ENCODE measurements at places on chromosomes 11 and 22.

DNA sequence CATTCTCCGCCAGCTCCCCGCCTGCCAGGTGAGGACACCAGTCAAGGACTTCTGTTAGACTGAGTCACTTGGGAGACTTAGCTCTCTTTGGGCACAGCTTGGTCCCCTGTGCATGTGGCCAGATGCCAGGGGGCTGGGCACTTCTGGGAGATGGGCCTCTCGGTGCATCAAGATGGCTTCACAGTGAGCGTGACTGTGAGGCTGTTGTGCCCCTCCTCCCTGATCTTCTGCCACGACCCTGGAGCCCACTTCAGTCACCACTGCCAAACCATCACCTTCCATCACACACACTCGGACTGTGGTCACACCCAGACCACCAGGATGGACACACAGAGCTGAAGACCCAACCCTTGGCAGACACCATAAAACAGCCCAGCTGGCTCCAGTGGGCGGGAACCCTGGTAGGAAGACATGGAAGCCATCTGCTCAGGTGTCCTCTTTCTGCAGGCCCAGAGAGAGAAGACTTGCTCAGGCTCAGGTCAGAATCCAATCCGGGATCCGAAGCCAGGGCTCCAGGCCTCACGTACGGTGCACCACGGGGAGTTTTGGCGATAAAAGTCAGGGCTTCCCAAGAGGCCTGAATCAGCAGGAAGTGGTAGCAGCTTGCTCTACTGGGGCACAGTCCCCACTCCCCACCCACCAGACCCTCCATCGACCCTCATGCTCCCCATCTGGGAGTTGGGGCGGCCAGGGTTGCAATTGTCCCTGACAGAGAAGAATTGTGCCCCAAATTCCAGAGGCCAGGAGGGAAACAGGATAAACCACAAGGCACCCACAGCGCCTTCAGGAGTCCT, 29.8 kb upstream of the CD5 start:
- no peak for DNase-seq

DNA sequence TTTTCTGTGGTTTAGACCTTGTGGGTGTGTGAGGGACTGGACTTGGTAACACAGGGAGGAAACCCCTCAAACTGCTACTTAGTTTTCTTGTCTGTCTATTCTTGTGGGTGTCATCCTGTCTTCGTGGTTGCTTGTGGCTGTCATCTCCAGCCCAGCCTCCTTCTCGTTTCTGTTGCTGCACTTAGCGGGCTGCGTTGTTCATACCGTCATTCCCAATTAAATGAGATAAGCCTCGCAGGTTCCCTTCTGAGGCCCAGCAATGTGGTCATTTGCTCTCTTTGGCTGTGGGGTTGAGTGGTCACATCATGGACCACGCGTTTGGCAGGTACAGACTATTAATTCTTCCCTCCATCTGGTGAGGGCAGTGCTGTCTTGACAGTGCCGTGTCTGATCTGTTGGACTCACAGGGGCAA, 18.8 kb downstream of the PANX1 start:
- no peak for DNase-seq

DNA sequence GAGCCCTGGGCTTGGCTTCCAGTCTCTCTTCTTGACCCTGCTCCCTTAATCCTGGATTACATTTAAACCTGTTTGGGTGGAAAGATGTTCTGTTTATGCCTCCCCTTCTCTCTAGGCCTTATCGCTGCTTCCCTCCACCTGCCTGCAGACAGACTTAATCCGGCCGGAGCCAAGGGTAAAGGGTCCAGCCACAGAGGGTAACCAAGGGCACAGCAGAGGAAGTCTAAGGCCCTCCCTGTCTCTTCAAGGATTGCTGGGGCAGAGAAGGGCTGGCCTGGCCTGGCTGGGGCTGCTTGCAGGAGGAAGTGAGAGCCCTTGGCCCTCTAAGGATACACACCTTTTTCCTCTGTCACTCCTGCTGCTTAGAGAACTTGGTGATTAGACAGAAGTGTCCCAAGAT, 2.1 kb downstream of the GAL3ST3 start:
- no peak for DNase-seq

DNA sequence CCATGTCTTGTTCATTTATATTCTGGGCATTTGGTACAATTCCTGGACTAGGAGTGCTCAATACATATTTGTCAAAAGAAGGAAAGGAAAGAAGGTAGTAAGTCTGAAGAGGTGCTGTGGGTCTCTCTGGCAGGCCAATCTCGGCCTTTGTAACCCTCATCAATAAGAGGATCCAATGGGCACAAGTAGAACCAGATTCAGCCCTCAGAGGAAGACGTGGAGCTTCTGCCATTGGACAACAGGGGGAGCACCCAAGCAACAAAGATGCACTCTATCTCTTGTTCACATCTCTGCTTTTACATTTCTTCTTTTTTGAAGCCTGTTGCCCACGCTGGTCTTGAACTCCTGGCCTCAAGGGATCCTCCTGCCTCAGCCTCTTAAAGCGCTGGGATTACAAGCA, 2.2 kb upstream of the VPS11 start:
- DNase-seq, result peak; percentile 55

DNA sequence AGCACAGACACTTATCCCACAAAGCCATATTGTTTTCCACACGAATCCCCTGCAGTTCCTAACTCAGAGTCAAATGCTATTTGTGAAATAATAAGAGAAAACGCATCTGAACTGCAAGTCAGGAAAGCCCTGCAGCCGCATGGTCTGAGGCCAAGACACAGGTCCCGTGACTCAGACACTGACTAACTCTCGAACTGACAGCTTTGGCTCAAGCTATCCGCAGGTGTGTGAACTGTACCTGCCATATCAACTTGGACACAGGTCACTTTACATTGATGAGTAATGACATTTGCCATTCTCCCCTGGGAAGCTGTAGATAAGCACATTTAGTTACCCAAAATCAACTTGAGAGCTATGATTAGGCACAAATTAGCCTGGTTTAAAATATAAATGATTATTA, 34.9 kb upstream of the NFRKB start:
- DNase-seq, result no peak

- no peak for DNase-seq
These were observed 27.5 kb downstream of the ARVCF start for GRCh38 chr22:19988965-19989724.

- DNase-seq, result peak; percentile 59
These were observed 10.5 kb upstream of the C11orf24 start for GRCh38 chr11:68282141-68282860.

DNA sequence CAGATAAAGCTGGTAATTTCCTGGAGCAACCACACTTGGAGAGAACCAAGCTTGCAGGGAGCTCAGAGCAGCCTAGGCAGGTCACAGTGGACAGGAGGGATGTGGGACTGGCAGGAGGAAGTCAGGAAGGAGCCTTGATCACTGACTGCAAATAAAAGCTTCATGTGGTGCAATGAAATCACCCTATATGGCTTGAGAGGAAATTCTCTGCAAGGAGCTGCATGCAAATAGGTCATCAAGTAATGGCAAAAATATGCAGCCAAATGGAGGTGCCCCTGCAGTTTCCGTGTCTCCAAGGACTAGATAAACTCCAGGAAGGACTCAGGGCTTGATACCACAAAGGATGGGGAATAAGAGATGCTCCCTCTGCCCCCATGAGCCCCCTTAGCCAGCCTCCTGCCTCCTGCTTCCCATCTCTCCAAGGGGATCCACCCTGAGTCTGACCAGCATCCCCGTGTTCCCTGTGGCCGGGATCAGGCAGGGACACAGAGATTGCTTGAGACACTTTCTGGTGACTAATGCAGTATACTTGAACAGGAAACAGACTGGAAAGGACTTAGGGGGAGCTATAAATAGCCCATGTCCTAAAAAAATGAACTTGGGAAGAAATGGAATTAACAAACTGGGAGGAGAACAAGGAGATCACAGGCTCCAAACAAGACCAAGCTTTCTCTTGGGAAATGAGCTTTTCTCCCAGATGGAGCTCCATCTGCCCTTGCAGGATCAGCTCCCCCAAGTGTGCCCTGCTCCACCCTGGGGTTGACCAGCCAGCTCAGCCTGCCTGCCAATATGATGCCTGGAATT, 23.9 kb upstream of the MICAL2 start:
- peak; percentile 78 for DNase-seq

- no peak for DNase-seq
These were observed 16.0 kb downstream of the TMEM123 start for GRCh38 chr11:102436561-102436960.

GRCh38 chr22:19943082-19944026, 1.7 kb upstream of the TXNRD2 start:
- DNase-seq, result peak; percentile 72

- no peak for DNase-seq
These were observed 56.6 kb downstream of the CSNK2A3 start for GRCh38 chr11:11296434-11296833.

DNA sequence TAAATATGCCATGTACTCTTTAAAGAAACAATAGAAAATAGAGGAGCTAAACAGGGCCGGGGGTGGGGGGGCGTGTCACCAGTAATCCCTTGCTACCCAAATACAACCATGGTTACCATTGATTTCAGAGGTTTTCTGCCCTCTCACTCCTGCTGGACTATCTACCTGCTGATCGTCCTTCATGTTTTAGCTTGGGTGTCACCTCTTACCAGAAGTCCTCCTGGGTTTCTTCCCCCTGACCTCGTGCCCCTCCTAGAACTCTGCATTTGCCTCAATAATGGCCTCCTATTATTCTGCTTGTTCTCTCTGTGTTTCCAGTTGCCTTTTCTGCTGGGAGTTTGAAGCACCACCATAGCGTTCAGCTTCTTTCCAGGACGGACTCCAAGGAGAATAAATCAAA, 9.4 kb upstream of the PVALB start:
- no peak for DNase-seq

- DNase-seq, result no peak
These were observed 4.5 kb downstream of the INPP5J start for GRCh38 chr22:31127181-31127772.

- no peak for DNase-seq
These were observed 8.5 kb upstream of the PYGM start for GRCh38 chr11:64768300-64768694.

- no peak for DNase-seq
These were observed 34.9 kb downstream of the UBASH3B start for GRCh38 chr11:122690384-122690783.

DNA sequence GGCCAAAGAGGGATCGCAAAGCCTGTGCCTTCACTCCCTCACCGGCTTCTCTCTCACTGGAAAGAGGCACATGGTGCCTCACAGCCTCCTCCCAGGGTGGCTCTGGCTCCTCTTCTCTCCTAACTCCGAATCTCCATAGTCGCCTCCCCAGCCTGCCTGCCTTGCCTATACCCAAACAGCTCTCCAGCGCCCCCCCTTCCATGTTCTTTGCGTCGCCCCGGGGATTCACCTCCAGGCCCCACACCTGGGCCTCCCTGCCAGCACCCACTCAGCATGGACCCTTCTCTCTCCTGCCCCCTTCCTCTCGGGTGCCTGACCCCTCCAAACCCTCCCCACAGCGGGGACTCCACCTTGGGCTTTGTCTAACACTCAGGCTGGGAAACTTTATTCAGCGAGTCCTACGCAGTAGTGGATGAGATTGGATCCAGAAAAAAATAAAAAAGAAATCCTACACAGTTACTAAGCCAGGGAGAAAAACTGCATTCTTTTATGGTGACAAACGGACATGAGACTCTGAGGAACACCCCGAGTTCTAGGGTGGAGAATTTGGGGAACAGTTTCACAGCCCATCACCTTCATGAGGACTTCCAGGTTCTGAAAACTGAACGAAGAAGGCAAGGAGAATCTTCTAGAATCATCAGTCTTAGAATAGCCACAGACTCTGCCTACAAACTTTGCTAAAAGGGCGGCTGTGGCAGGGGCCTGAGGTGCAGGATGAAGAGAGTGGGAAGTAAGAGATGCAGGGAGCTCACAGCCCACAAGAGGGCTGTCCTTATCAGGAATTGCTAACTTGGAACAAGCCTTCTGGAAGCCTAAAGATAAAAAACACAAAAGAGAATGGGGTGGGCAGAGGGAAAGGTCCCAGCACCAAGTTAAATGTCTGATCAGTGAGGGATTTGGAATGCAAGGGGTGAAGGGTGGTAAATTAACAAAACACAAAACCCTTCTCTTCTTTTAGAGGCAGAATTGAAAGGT, 5.3 kb downstream of the PPM1F start:
- DNase-seq, result no peak

GRCh38 chr22:49483281-49483870, 344.3 kb downstream of the BRD1 start:
- DNase-seq, result no peak

DNA sequence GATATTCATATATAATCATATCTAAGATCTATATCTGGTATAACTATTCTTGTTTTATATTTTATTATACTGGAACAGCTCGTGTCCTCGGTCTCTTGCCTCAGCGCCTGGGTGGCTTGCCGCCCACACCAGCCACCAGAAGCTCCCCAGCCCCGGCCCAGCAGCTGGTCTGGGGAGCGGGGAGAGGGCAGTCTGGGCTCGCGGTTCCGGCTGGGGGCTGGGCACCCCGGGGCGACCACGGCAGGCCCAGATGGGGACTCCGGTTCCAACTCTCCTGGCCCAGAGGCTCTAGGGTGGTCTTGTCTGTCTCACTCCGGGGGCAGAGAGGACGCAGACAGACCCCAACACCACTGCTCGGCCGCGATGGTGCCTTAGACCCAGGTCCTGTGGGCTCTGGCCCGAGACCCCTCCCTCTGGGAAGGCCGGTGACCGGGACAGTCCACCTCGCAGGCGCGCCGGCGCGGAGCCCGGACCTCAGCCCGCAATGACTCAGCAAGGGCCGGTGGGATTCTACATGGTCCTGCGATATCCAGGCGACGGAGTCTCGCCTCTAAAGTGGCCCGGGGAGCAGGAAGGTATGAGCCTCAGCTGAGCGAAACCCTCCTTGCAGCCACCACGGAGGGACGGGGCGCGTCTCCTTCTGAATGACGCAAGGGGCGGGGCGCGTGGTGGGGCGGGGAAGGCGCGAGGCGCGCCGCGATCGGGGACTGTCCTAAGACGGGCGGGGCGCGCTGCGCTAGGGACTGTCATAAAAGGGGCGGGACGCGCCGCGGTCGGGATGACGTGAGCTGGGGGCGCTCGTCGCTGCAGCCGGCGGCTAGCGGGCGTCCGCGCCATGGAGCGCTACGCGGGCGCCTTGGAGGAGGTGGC, at the start of gene DGCR6:
DGCR6 (plus strand) TSS at position 781 of the 870 bp plus-strand sequence; CDS start at position 836, 55 bp downstream.
- DNase-seq, result no peak

DNA sequence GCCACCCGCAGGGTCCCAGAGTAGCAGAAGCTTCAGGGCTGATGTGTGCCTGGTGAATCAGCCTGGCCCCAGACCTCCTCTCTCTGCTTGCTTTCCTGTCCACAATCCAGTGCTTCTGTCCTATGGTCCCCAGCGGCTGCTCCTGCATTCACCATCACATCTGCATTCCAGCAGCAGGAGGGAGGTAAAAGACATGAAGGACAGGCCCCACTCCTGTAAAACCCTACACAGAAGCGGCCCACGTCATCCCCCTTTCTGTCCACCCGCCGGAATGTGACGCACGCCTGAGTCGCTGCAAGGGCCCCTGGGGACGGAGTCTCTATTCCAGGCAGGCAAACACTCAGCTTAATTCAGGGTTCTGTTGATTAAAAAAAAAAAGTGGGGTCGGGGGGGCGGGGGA, 58.3 kb downstream of the CDKN1C start:
- no peak for DNase-seq
